ENCODE measurements at places on chromosomes 6 and 20.

DNA sequence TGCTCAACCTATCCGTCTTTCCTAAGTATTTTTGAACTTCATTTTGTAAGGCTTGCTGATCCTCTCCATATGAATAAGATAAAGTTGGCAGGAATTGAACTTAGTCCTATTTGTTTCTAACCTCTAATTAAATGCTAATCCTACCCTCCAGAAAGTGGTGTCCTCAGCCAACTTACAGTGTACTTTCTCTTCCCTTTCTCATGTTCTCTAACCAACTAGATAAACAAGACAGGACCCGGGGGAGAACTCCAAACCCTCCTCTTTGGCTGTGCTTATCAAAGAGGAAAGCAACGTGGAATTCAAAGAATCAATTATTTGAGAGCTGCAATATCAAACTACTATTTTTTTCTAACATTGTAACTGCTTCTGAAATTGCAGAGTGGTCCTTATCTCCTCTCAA is 56.5 kb upstream of the NRSN1 start:
- no peak for DNase-seq

DNA sequence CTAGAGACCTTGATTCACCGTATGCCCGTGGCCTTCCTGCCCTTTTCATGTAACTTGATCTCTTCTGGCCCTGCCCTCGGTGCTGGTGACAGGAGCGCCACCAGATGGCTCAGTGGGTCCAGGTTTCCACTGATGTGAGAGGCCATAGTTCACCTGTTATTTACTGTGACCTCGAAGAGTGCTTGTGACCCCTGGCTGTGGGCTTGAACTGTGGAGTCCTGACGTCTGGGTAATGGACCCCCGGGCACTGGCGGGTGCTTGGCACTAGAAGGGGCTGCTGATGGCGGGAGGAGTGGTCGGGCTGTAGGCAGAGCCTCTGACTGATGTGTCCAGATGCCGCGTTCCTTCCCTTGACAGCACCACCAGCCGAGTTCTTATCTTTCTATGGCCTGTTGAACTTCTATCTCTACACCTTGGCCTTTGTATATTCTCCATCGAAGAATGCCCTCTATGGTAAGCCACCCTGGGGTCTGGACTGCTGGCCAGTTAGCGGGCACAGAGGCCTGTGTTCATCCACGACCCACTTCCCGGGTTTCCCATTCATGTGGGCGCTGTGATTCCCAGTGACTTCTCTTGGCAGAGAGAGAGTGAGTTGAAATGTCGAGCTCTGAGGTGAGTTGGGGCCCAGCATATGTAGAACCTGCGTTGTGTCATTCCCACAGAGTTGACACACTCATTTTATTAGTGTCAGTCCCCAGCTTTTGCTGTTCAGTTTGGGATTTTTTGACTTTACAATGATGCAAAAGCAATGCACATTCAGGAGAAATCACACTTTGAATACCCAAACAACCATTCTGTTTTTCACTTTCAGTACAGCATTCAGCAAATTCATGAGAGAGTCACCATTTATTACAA is 14.9 kb downstream of the DYNLT1 start:
- no peak for DNase-seq

GRCh38 chr6:24935366-24936152 is at the start of gene RIPOR2:
Gene RIPOR2, minus strand, starts transcription at chr6:24935960. Its CDS starts 62 bp downstream, at chr6:24935898.
- peak; percentile 42 for DNase-seq

DNA sequence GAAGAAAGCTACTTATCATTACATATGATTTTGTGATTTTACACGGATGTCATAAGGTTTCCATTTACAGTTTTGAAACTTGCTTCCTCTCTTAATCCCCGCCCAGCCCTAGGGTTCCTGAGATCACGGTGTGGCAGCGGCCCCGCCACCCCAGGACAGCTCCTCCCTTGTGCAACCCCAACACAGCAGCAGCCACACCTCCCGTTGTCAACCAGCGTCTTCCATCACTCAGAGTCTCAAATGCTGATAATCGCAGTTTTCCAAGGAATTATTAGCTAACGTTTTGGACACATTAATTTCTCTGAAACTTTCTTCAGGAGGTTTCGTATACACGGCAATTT is 204.8 kb downstream of the THBS2 start:
- DNase-seq: no peak

GRCh38 chr20:46371656-46372055 is 34.8 kb downstream of the ELMO2 start:
- DNase-seq: no peak

GRCh38 chr6:3326981-3327380 is 68.2 kb downstream of the PSMG4 start:
- no peak for DNase-seq

DNA sequence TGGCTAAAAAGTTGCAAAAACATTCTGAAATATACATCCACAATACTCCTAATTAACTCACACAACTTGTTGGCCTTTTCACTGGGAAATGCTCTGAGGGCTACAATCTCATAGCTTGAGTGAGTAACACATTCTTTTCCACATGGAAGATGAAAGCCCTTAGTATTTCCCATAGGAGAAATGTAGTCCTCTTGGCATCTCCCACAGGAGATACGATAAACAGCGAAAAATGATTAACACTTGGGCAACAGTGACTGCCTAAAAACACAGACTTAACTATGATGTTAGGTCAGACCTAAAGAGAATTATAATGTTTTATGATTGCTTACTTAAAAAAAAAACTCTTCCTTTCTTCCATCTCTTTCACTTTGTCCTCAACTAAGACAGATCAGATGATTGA is 9.0 kb downstream of the MYLK4 start:
- DNase-seq: no peak

- DNase-seq: no peak
Measured at GRCh38 chr6:33207552-33208090, 679 bp upstream of the RING1 start.

- no peak for DNase-seq
Measured at GRCh38 chr20:13333036-13333435, 112.0 kb downstream of the ISM1 start.

GRCh38 chr6:80249897-80250296 is 143.4 kb downstream of the BCKDHB start:
- no peak for DNase-seq

DNA sequence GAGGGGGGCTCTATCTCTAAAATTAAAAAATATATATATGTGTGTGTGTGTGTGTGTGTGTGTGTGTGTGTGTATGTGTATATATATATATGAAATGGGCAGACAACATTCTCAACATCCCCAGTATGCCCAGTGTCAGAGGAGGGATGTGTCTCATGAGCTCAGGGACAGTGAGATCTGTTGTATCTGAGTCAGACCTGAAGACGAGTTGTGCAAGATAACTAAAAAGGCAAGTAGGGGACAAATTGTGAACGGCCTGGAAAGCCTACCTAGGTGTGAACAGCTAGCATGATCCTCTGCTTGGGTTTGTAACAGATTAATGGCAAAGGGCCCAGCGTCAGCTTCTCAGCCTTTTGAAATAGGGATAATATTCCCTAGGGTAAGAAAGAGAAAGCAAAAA is 124.3 kb downstream of the FAXC start:
- DNase-seq: no peak

- no peak for DNase-seq
Measured at GRCh38 chr20:16203096-16203495, 370.2 kb downstream of the KIF16B start.

- DNase-seq: no peak
Measured at GRCh38 chr6:78436335-78436734, 431.0 kb upstream of the IRAK1BP1 start.

DNA sequence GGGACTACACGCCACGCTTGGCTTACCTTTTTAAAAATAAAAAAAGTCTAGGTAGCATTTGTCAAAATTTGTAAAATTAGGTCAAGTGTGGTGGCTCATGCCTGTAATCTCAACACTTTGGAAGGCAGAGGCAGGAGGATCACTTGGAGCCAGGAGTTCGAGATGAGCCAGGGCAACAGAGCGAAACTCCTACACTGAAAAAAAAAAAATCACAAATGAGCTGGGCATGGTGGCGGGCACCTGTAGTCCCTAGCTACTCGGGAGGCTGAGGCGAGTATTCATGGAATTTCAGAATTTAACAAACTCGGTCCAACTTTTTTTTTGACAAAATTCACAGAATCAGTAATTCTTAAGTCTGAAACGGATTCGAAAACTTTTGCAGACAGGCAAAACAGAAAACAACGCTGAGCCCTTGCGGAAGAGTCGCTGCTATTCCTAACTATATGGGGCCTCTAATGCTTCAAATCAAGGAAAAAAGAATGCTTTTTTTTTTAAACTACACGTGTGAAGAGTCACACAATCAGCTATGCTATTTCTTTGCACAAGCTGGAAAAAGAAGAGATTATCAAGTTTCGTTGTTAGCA is 62.9 kb downstream of the GTF2H5 start:
- DNase-seq: no peak

GRCh38 chr6:84597238-84597875 is 167.0 kb downstream of the TBX18 start:
- no peak for DNase-seq

DNA sequence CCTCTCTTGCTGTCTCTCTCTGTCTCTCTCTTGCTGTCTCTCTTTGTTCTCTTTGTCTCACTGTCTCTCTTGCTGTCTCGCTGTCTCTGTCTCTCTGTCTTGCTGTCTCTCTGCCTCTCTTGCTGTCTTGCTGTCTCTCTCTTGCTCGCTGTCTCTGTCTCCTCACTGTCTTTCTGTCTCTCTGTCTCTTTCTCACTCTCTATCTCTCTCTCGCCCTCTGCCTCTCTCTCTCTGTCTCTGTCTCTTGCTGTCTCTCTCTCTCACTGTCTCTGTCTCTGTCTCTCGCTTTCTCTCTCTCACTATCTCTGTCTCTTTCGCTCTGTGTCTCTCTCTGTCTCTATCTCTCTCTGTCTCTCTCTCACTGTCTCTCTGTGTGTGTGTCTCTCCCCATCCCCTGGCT is 92.9 kb upstream of the MC3R start:
- DNase-seq: no peak

- DNase-seq: no peak
Measured at GRCh38 chr6:8219352-8219943, 117.1 kb upstream of the EEF1E1 start.

GRCh38 chr6:162379757-162380409 is 347.7 kb downstream of the PRKN start:
- DNase-seq: no peak

DNA sequence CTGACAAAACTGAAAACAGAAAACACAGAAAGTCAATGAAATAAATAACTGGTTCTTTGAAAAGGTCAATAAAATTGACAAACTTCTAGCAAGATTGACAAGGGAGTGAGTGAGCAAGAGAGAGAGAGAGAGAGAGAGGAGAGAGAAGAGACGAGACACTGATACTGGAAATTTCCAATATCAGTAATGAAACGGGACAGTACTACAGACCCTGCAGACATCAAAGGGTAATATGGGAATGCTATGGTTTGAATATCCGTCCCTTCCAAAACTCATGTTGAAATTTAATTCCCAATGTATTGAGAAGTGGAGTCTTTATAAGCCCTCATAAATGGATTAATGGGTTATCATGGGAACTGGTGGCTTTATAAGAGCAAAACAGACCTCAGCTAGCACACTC is 3.8 kb downstream of the TTI1 start:
- DNase-seq: no peak

DNA sequence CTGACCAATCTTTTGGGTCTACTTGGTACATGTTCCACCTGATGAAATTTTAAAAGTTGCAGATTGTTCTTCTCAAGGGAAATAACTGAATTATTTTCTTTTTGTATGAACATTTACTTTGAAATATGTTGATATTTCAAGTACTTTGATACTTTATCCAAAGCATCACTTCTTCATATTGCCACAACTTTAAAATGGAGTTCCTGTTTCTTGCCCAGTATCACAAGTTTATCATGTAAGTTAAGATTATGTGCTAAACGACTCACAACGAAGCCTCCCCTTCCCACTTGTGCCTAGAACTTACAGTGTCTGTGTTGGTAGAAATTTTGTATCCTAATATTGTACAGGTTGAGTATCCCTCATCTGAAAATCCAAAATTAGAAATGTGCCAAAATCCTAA is 108.4 kb downstream of the ARID1B start:
- DNase-seq: no peak

DNA sequence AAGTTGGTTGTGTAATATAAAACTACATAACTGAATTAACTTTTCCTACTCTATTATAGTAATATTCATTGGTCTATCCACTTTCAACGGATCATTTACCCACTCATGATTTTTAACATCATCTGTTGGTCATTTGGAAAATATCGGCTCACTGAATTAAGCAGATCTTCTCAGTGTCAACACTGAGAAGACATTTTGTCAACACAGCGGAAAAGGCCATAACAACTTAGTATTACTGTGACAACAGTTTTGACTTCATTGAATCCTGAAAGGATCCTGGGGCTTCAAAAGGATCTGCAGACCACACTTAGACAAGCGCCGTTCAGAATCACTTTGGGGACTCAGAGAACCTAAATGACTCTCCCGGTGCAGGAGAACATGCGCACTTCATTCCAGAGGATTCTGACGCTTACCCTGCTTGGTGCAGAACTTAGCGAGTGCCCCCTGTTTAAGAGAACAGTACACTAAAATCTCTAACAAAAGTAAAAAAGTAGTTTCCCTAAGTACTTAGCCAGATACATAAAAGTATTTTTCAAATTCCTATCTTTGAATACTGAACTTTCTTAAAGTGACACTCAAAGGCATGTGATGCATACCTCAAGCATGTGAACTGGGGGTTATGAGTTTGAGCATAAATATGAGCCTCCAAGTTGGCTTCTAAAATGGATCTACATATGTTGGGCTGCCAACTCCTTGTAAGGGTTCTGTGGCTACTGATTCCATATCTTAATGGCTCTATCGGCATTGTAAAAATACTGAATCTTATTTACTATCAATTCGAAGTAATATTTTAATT is 4.0 kb downstream of the ZBTB2 start:
- no peak for DNase-seq

- no peak for DNase-seq
Measured at GRCh38 chr6:144350528-144350880, 65.4 kb downstream of the UTRN start.

GRCh38 chr6:143313163-143313562 is 137.3 kb downstream of the ADAT2 start:
- DNase-seq: no peak

DNA sequence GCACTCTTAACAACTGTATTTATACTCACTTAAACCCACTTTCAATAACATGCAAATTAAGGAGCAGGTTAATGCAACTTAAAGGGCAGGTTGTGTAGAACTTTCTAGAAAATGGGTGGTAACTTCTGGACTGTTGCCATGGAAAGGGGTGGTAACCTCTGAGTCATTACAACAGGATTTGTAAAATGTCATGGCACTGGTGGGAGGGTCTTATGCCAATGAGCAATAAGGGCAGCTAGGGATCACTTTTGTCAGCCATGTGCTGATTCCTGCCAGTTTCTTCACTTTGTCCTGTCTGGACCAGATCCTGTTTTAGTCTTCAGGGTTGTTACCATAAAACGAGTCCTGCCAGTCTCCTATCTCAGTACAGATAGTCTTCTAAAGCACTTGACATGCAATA is 560.5 kb upstream of the PTCHD4 start:
- DNase-seq: no peak

DNA sequence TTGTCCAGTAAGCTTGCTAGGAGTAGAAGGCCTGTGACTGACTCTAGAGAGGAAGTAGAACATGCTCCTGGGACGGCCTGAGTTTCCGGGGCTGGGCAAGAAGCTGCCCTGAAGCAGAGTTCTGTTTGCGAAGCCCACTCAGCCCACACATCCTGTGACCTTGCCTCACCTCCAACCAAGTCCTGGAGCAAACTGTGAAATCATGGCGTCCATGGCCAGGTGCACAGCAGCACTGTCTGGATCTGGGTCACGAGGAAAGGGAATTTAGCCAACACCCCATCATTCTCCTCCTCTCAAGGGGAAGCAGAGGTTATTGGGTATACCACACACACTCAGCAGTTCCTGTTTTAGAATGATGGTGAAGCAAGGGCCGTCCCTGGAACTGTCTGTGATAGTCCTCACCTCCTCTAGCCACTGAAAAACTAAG is 87.5 kb downstream of the CRYBG1 start:
- no peak for DNase-seq

- DNase-seq: no peak
Measured at GRCh38 chr20:56861590-56861989, 232.5 kb downstream of the TFAP2C start.
